ENCODE measurements at places on chromosomes 7 and 10. TPM values are rescaled to one million over a fixed set of nuclear protein-coding genes. Genes with fewer than 3 reads are reported as not detected.

Gene AHR
- total RNA-seq: 39.4 TPM

- no peaks in the 10 kb centered on the region for H3K36me3 ChIP-seq
- no peaks in the 10 kb centered on the region for H3K4me1 ChIP-seq
- no peak overlapping the region for H3K27ac ChIP-seq
- no peak for DNase-seq
These were observed 12.1 kb upstream of the CEP41 start for GRCh38 chr7:130452951-130453350.

DNA sequence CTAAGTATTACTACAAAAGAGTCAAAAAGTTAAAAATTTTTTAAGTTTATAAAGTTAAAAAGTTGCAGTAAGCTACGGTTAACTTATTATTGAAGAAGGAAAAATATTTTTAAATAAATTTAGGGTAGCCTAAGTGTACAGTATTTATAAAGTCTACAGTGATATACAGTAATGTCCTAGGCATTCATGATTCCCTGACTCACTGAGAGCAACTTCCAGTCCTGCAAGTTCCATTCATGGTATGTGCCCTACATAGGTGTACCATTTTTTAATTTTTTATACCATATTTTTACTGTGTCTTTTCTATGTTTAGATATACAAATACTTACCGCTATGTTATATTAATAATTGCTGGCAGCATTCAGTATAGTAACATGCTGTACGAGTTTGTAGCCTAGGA, 92.3 kb downstream of the CTNNA3 start:
- H3K4me3 ChIP-seq: no peak overlapping the region
- DNase-seq: no peak
- H3K4me1 ChIP-seq: no peaks in the 10 kb centered on the region
- no peak overlapping the region for H3K27ac ChIP-seq
- H3K27me3 ChIP-seq: no peaks in the 10 kb centered on the region

DNA sequence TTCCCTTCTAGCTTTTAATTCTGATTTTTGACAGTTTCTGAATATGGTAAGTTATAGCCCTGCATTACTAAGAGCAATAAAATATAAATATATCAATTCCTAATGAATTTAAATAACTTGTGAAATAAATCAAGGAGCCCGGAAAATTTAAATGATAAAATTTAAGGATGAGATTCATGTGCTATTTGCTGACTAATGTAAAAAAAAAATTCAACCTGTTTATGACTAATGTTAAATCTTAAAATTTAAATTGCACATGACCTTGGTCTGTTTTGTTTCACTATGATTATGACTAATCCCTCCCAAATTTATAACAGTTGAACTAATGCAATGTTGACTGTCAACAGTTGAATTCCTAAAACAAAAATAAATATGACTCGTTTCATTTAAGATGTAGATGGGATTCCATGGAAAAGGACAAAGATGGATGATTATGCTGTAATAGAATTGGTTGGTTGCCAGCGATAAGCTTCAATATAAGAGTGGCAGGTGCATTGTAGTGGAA, 419.9 kb downstream of the NRG3 start:
- no peaks in the 10 kb centered on the region for H3K36me3 ChIP-seq
- no peak for DNase-seq
- H3K27me3 ChIP-seq: no peaks in the 10 kb centered on the region
- H3K4me3 ChIP-seq: no peak overlapping the region

Gene CALCR
- total RNA-seq: not detected

- H3K36me3 ChIP-seq: no peaks in the 10 kb centered on the region
- no peak overlapping the region for H3K4me3 ChIP-seq
- H3K4me1 ChIP-seq: no peaks in the 10 kb centered on the region
- H3K27me3 ChIP-seq: no peaks in the 10 kb centered on the region
These were observed 1.8 kb upstream of the OPN4 start for GRCh38 chr10:86652361-86653202.

GRCh38 chr10:88437411-88437810, 145.7 kb downstream of the RNLS start:
- H3K36me3 ChIP-seq: no peaks in the 10 kb centered on the region
- H3K27ac ChIP-seq: no peak overlapping the region
- H3K4me3 ChIP-seq: no peak overlapping the region
- no peak for DNase-seq

DNA sequence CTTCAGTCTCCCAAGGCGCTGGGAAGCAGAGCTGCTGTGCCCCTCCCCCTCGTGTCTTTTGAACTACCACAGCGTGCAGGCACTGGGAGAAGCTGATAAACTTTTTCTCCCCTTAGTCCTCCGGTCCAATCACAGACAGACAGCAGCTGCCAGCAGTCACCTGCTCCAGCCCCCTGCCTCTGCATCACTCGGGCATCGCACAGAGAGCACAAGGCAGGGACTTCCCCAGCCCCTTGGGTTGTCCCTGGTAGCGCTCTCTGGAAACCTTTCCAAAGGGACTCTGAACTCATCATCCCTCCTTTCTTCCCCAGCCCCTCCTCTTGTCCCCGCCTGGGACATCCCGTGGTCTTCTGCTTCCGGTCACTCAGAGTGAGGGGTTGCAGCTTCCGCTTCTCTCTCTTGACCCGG, 1.4 kb upstream of the NEUROG3 start:
- H3K27ac ChIP-seq: no peak overlapping the region
- peak overlapping the region; percentile 4 for H3K4me3 ChIP-seq
- no peak for DNase-seq
- peaks cover 12% of the 10 kb centered on the region for H3K4me1 ChIP-seq
- peaks cover 25% of the 10 kb centered on the region for H3K27me3 ChIP-seq

DNA sequence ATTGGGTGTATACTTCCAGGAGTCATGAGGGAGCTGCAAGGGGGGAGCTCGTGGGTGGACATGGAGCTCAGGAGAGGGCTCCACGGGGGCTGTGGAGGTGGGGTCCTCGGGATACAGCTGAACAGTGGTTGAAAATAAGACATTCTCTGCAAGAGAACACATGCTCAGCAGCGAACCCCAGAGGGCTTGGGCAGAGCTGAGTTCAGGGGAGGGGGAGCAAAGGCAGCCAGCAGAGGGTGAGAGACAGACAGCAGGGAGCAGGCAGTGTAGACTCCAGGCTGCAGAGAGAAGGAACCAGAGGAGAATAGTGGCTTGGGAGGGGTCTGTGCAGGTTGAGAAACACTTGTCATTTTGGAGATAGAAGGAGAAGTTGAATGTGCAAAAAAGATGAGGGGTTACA, 73.0 kb upstream of the LRRC18 start:
- no peak for DNase-seq
- no peak overlapping the region for H3K27ac ChIP-seq
- peaks cover 2% of the 10 kb centered on the region for H3K27me3 ChIP-seq
- no peak overlapping the region for H3K4me3 ChIP-seq

GRCh38 chr10:124732931-124733570, 11.1 kb downstream of the FAM53B start:
- H3K36me3 ChIP-seq: no peaks in the 10 kb centered on the region
- no peaks in the 10 kb centered on the region for H3K27me3 ChIP-seq
- H3K4me3 ChIP-seq: no peak overlapping the region
- no peaks in the 10 kb centered on the region for H3K4me1 ChIP-seq

DNA sequence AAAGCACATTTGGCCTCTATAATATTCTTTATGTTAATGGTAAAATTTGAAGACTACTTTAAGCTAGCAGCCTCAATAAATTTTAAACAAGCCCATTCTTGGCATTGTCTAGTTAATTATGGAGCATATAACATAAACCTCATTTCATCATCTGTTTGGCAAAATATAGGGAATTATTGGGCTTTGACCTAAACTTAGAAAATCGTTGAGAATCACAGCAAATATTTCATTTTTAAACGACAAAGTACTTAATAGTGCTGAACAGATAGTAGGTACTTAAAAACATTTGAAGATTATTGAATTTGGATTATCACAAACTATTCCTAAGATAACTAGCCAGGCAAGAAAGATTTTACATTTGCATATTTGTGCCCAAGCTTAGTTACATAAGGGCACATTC, 73.4 kb downstream of the AGMO start:
- no peaks in the 10 kb centered on the region for H3K4me1 ChIP-seq
- DNase-seq: no peak
- H3K27me3 ChIP-seq: no peaks in the 10 kb centered on the region
- H3K36me3 ChIP-seq: no peaks in the 10 kb centered on the region

Gene LIPK
- not detected for total RNA-seq

Gene FAM180A
- not detected for total RNA-seq

Gene SEC23IP
- total RNA-seq: 116 TPM

- H3K4me3 ChIP-seq: no peak overlapping the region
- H3K27ac ChIP-seq: no peak overlapping the region
- H3K36me3 ChIP-seq: no peaks in the 10 kb centered on the region
- DNase-seq: no peak
- H3K4me1 ChIP-seq: peaks cover 16% of the 10 kb centered on the region
- no peaks in the 10 kb centered on the region for H3K27me3 ChIP-seq
These were observed 60.7 kb upstream of the FOXK1 start for GRCh38 chr7:4621396-4621795.

Gene ABCC2
- 128 TPM for total RNA-seq

- no peak overlapping the region for H3K27ac ChIP-seq
- no peaks in the 10 kb centered on the region for H3K27me3 ChIP-seq
- no peaks in the 10 kb centered on the region for H3K4me1 ChIP-seq
- no peak overlapping the region for H3K4me3 ChIP-seq
These were observed 174.8 kb upstream of the FZD1 start for GRCh38 chr7:91089382-91089963.

- no peaks in the 10 kb centered on the region for H3K27me3 ChIP-seq
- peak overlapping the region; percentile 86 for H3K4me3 ChIP-seq
- no peak for DNase-seq
- H3K27ac ChIP-seq: peak overlapping the region; percentile 97
- no peaks in the 10 kb centered on the region for H3K36me3 ChIP-seq
These were observed 455 bp downstream of the CUL2 start for GRCh38 chr10:35089611-35090161.

DNA sequence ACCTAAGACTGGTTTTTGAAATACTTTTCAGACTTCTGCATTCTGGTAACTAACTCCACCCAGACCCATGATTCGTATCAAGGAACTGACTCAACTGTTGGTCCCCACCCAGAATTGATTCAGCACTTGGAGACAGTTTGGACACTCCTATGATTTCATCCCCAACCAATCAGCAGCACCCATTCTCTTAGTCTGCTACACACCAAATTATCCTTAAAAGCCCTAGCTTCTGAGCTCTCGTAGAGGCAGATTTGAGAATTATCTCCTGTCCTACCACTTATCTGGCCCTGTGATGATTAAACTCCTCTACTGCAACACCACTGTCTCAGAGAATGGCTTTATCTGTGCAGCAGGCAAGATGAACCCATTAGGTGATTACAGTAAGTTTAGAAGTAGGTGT, 7.7 kb upstream of the GSTO1 start:
- H3K27me3 ChIP-seq: no peaks in the 10 kb centered on the region
- H3K4me1 ChIP-seq: peaks cover 34% of the 10 kb centered on the region
- H3K36me3 ChIP-seq: no peaks in the 10 kb centered on the region
- no peak overlapping the region for H3K4me3 ChIP-seq

- no peak for DNase-seq
- no peak overlapping the region for H3K27ac ChIP-seq
- no peaks in the 10 kb centered on the region for H3K27me3 ChIP-seq
These were observed 173.0 kb upstream of the LANCL2 start for GRCh38 chr7:55191926-55192692.

Gene ANLN
- 105 TPM for total RNA-seq

- no peak for DNase-seq
- H3K36me3 ChIP-seq: peaks cover 2% of the 10 kb centered on the region
- H3K27me3 ChIP-seq: no peaks in the 10 kb centered on the region
- H3K4me3 ChIP-seq: no peak overlapping the region
- no peak overlapping the region for H3K27ac ChIP-seq
These were observed 53.8 kb upstream of the ADRA2A start for GRCh38 chr10:111023060-111023459.

Gene FAM25A
- total RNA-seq: not detected

Gene PLXDC2
- total RNA-seq: 0.54 TPM

GRCh38 chr10:29962166-29962850, 97.1 kb downstream of the JCAD start:
- no peak overlapping the region for H3K4me3 ChIP-seq
- H3K36me3 ChIP-seq: no peaks in the 10 kb centered on the region
- no peak overlapping the region for H3K27ac ChIP-seq
- H3K27me3 ChIP-seq: no peaks in the 10 kb centered on the region
- no peak for DNase-seq

Gene ZNF503
- 35.5 TPM for total RNA-seq

DNA sequence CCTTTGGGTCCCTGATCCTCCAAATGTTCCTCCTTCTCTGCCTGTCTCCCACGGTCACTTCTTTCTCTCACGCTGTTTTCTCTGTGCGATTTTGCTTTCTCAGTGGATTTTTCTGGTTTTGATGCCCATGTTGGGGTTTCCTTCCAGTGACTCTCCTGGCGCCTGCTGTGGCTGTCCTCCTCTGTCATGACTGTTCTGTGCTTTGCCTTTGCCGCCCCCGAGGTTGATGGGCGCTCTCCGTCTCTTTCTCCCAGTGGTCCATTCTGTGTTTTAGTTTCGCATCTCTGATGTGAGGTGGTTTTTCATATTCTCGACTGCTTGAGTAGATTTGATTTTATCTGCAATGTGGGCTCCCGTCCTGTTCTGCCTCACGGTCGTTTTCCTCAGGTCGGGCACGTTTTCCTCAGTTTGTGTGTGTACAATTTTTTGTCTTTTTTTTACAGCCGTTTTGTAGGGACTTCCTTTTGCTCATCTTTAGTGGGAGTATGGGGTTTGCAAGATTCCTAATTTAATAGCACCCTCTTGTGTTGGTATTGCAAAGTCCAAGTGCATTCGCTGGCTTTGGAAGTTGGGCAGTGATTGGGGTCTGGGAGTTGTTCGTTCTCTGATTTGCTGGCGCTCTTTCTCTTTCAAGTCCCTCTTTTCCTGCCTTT, 100.0 kb downstream of the INPP5A start:
- H3K4me3 ChIP-seq: no peak overlapping the region
- no peak overlapping the region for H3K27ac ChIP-seq
- DNase-seq: peak; percentile 61
- H3K4me1 ChIP-seq: no peaks in the 10 kb centered on the region

Gene FAM131B
- 22.3 TPM for total RNA-seq

Data from Caco-2 (cell line).